ENCODE measurements at places on chromosomes 6 and 20.

GRCh38 chr20:57309544-57310115 lies 20.0 kb upstream of the SPO11 start:
- DNase-seq, result no peak

DNA sequence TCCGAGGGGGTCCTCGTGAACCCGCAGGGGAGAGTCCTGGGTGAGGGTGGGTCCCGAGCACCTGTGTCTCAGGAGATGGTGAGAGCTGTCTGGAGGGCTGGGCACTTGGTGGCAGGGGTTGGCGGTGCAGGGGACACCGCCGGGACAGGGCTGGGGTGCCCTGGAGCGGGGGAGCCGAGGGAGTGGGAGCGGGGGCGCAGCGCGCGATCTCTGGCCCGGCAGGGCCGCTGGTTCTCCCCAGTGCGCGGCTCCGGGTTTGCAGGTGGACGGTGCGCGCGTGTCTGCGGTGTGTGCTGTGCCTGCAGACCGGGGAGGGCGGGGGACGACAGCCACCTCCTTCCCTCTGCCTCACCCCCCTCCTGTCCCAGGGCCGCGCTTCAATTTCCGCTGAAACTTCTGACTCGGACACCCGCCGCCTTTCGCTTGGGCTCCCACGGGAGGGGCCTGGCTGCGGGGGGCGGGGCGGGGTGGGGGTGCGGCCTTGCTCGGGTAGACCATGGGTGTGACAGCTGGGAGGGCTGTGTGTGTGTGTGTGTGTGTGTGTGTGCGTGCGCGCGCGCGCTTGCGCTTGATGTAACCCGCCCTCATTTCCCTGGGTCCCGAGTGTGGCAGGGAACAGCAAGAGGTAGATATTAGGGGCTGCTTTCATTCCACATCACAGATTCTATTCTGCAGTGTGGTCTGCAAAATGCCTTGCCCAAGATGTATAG lies 1.2 kb downstream of the TRIB3 start:
- peak; percentile 42 for DNase-seq

- DNase-seq, result no peak
Observed at GRCh38 chr20:54407459-54407858, 67.9 kb upstream of the DOK5 start.

GRCh38 chr20:23111307-23111943 lies 25.3 kb upstream of the CD93 start:
- no peak for DNase-seq

DNA sequence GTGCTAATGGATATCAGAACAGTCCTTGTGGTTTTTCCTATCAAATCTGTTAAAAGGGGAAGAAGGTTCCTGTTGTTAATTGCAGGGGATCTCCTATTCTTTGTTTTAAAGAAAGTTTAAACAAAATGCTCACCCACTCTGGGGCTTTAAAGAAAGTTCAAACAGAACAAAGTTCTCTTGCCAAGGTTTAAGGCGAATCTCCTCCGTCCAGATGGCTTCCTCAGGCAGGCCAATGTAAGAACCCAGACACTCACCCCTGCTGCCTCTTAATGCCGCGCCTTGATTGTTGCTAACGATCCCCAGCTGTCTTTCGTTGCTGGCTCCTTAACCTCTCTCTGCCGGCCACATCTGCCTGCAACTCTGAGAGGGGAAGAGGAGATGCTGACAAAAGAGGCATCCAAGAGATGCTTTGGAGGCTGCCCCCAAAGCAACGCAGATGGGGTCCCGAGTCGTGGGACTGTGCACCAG lies 235.0 kb upstream of the PRDM1 start:
- no peak for DNase-seq

- DNase-seq, result no peak
Observed at GRCh38 chr6:87183687-87184086, 28.3 kb downstream of the ZNF292 start.

GRCh38 chr6:82259389-82259788 lies 11.8 kb upstream of the IBTK start:
- DNase-seq, result no peak
